ENCODE measurements at places on chromosomes 6 and 20.

GRCh38 chr6:99415446-99415845 lies 9.7 kb downstream of the PNISR start:
- DNase-seq = no peak

DNA sequence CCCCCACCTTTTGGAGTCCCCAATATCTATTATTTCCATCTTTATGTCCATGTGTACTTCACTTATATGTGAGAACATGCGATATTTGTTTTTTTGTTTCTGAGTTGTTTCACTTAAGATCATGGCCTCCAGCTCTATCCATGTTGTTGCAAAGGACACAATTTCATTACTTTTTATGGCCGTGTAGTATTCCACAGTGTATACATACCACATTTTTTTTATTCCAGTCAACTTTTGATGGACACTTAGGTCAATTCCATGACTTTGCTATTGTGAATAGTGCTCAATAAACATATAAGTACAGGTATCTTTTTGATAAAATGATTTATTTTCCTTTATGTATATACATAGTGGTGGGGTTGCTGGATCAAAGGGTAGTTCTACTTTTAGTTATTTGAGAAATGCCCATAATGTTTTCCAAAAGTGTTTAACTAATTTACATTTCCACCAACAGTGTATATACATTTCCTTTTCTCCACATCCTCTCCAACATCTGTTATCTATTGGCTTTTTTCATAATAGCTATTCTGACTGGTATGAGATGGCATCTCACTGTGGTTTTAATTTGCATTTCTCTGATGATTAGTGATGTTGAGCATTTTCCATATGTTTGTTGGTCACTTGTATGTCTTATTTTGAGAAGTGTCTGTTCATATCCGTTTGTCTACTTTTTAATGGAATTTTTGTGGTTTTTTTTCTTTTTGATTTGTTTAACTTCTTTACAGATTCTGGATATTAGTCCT lies 34.0 kb upstream of the COL10A1 start:
- DNase-seq = no peak

- no peak for DNase-seq
These were observed 216.2 kb upstream of the PRSS16 start for GRCh38 chr6:27031302-27031701.

GRCh38 chr6:15444881-15445280 lies 199.0 kb downstream of the JARID2 start:
- no peak for DNase-seq

Data from left hindlimb (tissue), 1 donor.